ENCODE measurements at places on chromosomes 1 and 21.

DNA sequence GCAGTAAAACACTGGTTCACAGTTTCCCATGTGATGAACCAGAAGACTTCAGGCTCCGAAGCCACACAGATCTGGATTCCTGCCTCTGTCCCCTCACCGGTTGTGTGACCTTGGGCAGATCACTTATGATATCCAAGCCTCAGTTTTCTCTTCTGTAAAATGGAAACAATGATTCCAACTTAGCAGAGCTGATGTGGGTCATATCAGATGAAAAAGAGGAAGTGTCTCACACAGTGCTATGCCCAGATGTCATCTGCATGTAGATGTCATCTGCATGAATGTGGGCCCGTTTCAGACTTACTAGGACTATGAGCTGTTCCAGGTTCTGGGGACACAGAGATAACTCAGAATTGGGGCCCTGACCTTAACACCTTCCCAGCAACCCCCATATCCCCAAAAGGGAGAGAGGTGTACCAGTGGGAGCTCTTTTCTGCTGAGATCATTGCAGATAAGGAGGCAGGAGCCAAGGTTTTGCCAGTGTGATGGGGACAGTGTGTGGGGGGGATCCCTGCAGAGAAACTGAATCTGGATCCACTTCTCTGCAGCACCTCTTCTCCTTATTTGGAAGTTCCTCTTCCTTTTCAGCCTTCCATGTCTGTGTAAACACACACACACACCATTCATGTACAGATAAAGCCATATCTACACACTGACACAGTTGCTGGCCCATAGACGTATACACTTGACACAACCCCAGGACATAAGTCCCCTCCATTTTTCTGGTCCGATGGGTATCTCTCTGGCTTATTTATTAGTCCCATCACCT, 5.0 kb upstream of the ADGRB2 start:
- no peak for DNase-seq

GRCh38 chr21:29238053-29238966, 60.4 kb upstream of the BACH1 start:
- DNase-seq = no peak

DNA sequence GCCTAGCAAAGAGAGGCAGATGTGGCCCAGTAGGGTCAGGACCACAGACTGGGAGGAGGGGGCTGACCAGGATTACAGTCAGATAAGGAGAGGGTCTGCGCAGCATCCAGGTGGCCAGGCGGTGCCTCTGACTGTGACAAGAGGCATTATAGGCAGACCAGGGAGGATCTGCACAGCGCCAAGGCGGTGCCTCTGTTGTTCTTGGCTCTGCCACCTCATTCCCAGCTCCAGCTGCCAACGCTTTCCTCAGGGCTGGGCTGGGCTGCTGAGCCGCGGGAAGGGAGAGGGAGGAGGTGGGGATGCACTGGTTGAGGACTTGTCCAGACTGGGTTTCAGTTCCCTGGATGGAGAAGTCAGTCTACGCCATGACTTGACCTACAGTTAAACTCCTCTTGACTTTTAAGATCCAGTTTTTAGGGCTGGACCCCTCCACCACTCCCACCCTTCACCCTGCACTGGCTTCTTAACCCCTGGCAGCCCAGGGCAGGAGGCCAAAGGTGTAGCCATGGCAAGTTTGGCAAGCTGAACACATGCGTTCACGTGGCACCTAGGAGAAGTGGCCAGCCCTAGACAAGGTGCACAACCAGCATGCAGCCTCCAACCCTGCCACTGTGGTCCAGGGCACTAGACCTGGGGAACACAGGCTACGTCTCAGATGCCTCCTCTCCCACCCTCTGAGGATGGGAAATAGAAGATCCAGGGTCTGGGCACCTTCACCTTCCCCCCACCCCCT, 4.5 kb upstream of the CRABP2 start:
- no peak for DNase-seq

- no peak for DNase-seq
Measured at GRCh38 chr1:73604739-73605138, 593.2 kb downstream of the LRRIQ3 start.

- DNase-seq = no peak
Measured at GRCh38 chr1:31222176-31222575, 17.5 kb downstream of the NKAIN1 start.

DNA sequence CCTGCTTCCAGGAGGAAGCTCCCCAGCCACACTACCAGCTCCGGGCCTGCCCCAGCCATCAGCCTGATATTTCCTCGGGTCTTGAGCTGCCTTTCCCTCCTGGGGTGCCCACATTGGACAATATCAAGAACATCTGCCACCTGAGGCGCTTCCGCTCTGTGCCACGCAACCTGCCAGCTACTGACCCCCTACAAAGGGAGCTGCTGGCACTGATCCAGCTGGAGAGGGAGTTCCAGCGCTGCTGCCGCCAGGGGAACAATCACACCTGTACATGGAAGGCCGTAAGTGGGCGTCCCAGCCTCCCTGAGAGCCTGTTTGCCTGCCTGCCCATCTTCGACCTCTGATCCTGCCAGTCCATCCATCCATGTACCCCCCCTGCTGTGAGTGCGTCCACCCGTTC, 3.6 kb downstream of the ECM1 start:
- no peak for DNase-seq

DNA sequence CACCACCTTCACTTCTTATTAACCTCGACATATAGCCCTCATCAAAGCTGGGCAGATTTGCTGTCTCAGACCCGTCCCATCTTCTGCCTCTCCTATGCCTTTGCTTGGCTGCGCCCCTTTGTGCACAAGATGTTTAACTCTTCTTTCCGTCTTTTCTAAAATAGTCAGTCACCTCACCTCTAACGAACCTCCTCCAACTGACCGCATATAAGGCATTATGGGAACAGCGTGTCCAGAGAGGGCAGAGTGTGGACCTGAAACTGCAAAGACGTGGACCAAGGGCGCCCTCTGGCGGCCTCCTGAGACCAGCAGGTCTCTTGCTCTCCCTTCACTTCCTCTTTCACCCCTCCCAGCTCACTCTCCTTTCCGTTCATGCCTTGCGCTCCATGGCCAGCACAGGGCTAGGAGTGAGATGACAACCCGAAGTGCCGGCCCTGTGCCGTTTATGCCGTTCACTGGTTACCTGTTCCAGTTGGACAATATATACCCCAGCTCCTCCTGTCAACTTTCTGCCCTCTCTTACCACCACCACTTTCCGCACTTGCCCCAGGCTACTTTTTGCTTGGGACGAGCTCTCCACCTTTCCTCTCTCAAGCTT, 2.5 kb upstream of the METTL25B start:
- DNase-seq = peak; percentile 70

DNA sequence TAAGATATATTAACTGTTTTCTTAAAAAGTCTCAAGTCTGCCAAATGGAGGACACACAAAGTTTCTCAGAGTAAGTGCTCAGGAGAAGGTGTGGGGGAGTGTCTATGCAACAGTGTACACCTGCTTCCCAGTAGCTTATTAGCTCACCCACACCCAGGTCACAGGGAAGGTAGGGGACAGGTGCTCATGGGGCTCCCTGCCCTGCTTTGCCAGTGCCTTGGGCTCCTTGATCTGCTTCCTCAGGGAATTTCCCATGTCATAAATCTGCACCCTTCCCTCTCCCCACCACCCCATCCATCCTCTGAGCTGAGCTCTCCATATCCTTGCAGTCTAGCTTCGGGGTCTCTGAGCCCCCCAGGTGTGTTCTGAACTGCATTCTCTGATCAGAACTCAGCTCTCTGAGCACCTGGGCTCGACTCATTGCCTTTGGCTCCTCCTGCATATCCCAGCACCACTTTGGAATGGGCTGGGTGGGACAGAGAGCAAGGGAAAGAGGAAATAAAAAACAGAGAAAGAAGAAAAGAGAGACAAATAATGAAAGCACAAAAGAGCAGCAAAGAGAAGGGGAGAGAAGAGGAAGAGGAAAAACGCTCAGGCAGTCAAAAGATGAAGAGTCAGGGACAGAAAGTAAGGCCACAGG, 87.0 kb upstream of the ATP1B1 start:
- no peak for DNase-seq

- DNase-seq = no peak
Measured at GRCh38 chr1:206582971-206583706, 29.1 kb downstream of the EIF2D start.

- DNase-seq = no peak
Measured at GRCh38 chr1:183983371-183984105, 54.0 kb downstream of the COLGALT2 start.

DNA sequence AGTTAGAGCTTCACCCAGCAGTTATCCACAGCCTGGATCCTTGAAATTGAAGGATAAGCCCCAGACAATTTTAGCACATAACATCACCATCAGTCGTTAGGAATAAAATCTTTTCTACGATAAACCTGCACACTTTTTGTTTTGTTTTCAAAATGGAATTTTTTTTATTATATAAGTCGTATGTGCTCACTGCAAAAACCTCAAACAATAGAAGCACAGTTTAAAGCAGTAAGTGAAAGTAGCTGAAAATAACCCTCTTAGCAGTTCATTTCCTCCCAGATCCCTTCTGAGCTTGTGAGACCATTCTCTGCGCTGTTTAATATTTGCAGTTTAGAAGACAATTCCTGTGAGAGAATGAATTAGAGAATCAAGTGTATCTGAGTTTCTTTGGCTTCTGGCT, 38.3 kb downstream of the ELK4 start:
- no peak for DNase-seq

- DNase-seq = no peak
Measured at GRCh38 chr1:15027515-15027986, 126.0 kb upstream of the TMEM51 start.

GRCh38 chr1:155410931-155411330, 90.2 kb downstream of the RUSC1 start:
- no peak for DNase-seq

DNA sequence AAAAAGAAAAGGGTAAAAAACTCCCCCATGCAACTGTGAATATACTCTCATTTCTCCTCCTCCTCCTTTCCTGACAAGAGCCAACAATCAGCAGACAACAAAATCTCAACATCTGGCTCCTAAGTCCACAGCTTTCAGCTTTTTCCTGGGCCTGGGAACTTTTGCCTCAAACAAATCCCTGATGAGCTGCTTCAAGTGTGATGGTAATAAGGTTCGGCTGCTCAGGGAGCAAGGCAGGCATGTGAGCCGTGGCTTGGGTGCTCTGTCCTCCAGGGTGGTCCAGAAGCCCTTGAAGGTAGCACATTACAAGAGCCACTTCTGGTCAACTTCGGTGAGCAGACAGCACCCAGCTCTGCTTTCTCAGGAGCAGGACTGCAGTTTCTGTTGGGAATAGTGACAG, 46.3 kb downstream of the ITPKB start:
- DNase-seq = no peak

DNA sequence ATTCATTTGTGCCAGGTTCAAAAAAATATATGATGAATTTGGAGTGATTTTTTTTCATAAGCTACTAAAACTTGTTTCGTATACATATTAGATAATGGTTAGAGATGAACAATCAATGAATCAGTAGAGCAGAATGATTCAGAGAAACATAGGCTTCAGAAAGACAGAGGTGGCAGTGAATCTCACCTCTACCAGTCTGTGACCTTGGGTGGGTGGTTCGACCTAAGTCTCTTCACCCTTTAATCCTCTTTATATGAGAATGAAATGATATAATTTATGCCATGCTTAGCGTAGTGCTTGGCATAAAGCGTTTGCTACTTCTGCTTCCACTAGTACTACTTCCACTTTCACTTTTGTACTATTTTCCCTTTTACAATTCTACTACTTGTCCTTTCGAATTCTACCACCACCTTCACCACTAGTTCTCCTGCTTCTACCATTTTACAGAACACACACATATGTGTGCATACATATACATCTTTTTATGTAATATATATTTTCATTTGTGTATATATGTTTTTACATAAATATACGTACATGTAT, 45.1 kb downstream of the FYB2 start:
- no peak for DNase-seq

DNA sequence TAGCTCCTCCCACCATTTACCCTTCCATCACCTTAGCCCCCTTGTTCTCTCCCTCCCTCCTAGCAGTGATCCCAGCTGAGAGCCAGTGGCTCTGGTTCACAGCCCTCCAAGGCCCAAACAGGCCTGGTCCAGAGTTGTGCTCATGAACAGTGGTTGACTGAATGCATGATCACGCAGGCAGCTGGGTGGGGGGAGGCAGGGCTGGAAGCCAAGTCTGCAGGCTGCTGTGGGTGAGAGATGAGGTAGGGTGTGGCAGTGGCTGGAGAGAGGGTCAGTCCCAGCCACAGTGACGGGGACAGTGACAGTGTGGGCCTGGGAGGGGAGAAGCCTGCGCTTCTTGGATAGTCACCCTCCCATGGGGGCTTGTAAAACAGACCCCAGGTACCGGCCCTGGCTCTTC, 22.2 kb downstream of the EPHA8 start:
- DNase-seq = no peak

- DNase-seq = no peak
Measured at GRCh38 chr21:30882866-30883597, 1.7 kb upstream of the KRTAP11-1 start.

- DNase-seq = no peak
Measured at GRCh38 chr1:227889863-227890405, 57.8 kb downstream of the WNT9A start.

DNA sequence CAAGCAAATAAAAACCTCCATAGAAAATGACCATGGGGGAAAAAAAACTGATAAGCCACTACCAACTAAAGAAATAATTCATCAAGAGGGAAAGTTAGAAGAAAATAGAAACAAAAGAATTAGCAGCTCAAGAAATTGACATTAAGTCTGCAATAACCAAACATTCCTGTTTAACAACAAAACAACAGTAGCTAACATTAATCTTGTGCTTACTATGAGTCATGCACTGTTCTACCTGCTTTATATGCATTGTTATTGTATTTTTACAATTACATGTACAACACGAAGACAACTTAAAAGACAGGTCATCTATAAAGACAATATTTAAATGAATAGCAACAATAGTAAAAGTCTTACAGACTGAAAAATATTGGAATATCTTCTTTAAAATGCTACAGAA, 34.4 kb upstream of the LRRC7 start:
- no peak for DNase-seq

DNA sequence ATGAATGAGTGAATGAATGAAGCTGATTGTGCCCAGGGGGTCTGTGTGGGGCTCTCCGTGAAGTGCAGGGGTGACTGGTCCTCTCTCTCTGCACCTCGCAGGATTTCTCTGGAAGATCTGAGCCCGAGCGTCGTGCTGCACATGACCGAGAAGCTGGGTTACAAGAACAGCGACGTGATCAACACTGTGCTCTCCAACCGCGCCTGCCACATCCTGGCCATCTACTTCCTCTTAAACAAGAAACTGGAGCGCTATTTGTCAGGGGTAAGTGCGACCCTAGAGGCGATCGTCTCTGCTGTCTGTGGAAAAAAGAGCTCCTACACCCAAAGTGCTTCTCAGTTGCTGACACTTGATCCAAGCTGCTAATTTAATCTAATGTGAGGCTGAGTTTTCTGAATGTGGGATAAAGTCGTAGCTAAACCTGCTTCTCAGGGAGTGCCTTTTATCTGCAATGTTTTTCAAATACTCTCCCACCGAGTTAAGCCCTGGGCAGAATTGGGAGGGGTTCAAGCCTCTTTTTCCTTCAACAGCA, 101.7 kb downstream of the HUNK start:
- no peak for DNase-seq

- DNase-seq = no peak
Measured at GRCh38 chr1:26038477-26038876, 7.4 kb downstream of the SLC30A2 start.

Data from T follicular helper cell (primary cell).